CD4-positive, CD25-positive, alpha-beta regulatory T cell (primary cell): ENCODE measurements at places on chromosomes 6 and 20.

- no peak for DNase-seq
Observed at GRCh38 chr6:39388606-39389483, 66.3 kb upstream of the KCNK16 start.

DNA sequence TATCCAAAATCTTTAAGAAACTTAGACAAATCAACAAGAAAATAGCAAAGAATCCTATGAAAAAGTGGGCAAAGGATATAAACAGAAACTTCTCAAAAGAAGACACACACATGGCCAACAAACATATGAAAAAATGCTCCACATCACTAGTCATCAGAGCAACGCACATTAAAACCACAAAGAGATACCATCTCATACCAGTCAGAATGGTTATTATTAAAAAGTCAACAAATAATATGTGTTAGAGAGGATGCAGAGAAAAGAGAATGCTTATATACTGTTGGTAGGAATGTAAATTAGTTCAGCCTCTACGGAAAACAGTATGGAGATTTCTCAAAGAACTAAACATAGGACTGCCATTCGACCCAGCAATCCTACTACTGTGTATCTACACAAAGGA is 212.0 kb upstream of the DTNBP1 start:
- DNase-seq = no peak

DNA sequence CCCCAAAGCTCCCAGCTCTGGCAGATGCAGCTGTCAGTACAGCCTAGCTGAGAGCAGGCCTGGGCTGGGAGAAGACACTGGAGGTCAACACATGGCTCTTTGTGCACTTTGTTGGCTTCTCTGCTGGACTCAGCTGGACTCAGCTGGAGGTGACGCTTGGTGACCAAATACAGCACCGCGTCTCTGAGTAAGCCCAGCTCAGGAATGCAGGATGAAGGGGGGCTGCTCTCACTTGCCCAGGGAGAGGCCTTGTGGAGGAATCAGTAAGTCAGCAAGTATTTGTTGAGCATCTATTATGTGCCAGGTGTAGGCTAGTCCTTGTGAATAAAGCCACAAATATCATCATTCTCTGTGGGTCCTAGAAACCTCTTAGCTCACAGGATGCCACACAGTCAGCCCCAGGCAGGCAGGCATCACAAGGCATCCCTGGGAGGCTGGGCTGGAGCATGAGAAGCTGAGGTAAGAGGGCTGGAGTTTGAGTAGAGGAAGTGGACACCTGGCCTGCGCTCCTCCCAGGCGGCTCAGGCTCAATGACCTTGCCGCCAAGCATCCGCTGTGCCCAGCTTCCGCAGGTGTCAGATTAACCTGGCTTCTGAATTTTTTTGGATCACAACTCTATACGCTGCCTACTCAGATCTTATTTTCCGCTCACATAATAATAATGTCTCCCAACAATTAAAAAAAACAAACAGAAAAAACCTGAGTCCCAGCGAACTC is 95.4 kb downstream of the TMEM170B start:
- no peak for DNase-seq

DNA sequence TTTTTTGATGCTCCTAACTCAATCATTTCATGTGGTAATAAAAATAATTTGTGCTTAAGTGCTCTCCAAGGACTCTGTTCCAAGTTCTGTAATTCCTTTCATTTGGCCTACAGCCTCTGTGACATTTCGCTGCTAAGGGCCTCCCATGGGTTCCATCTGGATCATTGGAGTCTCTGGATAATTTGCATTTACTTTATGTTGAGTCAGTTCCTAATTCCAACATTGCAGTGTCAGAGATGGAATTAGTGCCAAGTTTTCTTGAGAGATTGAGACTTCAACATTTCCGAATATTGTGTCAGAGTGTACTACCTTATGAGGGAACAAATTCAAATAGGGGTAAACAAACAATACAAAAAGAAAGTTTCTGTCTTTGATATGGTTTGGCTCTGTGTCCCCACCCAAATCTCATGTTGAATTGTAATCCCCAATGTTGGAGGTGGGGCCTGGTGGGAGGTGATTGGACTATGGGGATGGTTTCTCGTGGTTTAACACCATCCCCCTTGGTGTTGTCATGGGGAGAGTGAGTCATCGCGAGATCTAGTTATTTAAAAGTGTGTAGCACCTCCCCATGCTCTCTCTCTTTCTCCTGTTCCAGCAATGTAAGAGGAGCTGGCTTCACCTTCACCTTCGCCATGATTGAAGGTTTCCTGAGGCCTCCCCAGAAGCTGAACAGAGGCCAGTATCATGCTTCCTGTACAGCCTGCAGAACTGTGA is 244.1 kb upstream of the TBX18 start:
- no peak for DNase-seq

- no peak for DNase-seq
Observed at GRCh38 chr6:39207416-39208222, 21.7 kb downstream of the KCNK5 start.

GRCh38 chr20:25867776-25868649 is 171.4 kb upstream of the ZNF337 start:
- peak; percentile 71 for DNase-seq

DNA sequence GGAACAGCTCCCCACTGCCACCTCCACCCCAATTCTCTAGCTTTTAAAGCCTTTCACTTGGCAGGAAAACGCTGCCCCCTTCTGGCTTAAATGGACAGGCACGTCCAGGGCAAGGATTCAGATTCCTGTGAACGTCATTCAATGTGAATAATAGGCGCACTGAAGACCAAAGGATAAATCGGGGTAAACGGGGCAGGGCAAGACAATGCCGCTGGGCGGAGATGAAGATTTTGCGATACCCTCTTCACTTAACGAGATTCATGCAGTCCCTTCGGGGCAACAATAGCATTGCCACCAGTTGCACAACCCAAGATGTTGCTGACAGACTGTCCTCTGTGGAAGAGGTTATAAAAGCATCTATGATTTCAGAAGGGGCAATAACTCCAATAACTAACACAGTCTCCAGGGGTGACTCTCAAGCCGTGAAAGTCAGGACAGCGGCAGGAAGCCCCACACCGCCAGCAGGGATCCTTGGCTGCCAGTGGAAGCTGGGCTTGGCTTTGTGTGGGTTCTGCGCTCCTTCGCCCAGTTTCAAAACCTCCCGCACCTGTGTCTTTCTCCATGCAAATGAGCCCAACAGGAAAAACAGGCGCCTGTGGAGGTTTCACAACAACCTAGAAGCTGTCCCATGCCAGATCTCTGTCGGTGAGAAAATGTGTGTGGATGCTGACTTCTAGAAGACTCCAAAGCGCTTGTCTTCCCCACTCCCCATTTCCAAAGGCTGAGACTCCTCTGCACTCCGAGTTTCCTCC is 291.8 kb downstream of the BMP7 start:
- DNase-seq = no peak

- DNase-seq = peak; percentile 61
Observed at GRCh38 chr20:23995905-23996666, 7.5 kb upstream of the GGTLC1 start.

GRCh38 chr6:14381829-14382677 is 264.5 kb downstream of the CD83 start:
- DNase-seq = no peak

DNA sequence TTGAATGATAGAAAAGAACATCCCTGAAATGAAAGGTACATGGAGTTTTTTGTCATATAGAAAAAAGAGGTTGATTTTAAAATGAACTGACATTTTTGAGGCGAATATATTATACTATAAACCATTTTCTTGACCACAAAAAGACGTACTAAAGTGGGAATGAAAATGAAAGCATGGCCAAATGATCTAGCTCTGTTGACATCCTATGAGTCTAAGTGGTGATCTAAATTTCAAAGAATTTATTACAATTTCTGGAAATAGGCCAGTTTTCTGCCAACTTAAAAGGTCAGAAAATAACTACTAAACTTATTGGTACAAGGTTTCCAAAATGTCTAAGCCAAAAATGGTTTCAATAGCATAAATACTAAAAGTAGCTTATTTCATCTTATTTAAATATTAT is 536.8 kb downstream of the EYS start:
- DNase-seq = no peak

- no peak for DNase-seq
Observed at GRCh38 chr20:53921443-53921973, 148.9 kb downstream of the BCAS1 start.

DNA sequence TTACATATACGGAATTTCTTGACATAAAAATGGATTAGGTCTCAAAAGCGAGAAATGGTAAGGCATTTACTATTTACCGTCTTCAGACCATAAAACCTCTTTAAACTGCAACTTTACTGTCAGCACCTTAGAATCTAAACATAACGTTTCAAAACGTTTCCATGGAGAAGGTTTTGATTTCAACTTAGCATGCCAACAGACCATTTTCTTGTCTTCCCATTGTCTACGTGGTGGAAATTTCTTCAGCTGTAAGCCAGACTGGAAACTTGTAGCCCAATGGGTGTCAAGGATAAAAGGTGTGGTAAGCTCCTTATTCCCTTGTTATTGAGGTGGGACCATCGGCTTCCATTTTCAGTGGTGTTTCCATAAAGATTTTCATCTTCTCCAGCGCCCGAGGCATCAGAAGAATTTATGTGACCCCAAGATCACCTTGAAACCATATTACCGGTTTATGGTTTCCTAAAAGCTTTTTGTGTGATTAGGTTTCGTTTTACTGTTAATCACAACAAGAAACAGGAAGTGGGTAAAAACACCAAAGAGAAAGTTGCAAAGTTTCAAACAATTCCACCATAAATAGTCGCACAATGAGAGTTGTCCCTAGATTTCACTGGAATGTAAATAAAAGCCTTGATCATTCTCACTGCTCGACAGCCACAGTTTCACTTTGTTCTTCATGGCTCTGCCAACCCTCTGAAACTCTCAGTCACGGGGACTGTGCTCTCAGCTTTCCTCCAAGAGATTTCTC is 63.0 kb upstream of the CD2AP start:
- peak; percentile 42 for DNase-seq

DNA sequence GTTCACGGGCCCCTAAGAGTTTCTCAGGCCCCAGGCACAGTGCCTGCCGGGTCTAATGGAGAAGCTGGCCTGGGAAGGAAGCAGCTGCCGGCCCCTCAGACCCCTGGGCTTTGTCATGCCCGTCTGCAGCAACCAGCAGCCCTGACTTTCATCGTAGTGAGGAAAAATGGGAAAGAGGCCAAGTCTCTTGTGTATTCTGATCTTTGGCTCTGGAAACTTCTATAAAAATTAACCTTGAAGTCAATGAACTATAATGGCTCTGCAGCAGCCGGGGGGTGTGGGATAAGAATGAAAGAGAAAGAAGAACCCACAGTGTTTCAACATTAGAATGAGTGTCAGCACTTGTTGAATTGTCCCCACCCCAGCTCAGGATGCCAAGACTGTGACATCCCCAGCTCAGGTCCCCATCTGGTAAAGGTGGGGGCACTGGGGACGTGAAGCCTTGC is 12.9 kb downstream of the TGM2 start:
- no peak for DNase-seq
